ENCODE measurements at places on chromosomes 6 and 20.

GRCh38 chr20:25565578-25566157, 19.7 kb downstream of the NINL start:
- no peak for DNase-seq

- no peak for DNase-seq
These were observed 19.0 kb upstream of the MLN start for GRCh38 chr6:33822575-33823395.

GRCh38 chr20:13788167-13788834, 3.5 kb downstream of the NDUFAF5 start:
- no peak for DNase-seq

- DNase-seq: no peak
These were observed 22.4 kb upstream of the SNX9 start for GRCh38 chr6:157800420-157801237.

DNA sequence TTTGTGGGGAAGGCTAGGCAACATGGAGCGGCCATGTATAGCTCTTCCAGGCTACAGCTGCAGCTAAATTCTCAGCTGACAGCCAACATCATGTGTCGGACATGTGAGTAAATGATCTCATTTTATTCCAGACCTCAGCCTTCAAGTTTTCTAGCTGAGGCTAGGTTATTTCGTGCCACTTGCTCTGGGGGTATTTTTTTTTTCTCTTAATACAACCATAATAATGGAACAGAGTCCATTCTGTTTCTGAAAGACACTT, 573.5 kb downstream of the CD109 start:
- DNase-seq: no peak

GRCh38 chr6:17423026-17423425, 29.6 kb downstream of the CAP2 start:
- no peak for DNase-seq

GRCh38 chr6:68279793-68280557, 355.1 kb upstream of the ADGRB3 start:
- no peak for DNase-seq

DNA sequence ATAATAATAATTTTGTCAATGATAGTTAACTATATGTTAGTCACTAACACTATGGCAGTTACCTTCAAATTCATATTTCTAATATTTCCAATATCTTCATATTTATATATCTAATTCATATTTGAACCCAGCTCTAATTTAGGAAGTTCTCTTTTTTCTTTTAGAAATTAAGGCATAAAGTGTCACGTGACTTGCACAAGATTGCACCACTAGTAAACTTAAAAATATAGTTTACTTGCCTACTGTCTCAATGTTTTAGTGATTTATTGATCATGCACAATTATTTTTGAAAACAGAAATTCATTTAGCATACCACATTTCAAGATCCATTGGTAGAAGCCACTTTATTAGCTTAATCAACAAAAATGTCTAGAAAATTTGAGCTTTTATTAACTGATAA, 508.7 kb upstream of the ZNF337 start:
- no peak for DNase-seq

DNA sequence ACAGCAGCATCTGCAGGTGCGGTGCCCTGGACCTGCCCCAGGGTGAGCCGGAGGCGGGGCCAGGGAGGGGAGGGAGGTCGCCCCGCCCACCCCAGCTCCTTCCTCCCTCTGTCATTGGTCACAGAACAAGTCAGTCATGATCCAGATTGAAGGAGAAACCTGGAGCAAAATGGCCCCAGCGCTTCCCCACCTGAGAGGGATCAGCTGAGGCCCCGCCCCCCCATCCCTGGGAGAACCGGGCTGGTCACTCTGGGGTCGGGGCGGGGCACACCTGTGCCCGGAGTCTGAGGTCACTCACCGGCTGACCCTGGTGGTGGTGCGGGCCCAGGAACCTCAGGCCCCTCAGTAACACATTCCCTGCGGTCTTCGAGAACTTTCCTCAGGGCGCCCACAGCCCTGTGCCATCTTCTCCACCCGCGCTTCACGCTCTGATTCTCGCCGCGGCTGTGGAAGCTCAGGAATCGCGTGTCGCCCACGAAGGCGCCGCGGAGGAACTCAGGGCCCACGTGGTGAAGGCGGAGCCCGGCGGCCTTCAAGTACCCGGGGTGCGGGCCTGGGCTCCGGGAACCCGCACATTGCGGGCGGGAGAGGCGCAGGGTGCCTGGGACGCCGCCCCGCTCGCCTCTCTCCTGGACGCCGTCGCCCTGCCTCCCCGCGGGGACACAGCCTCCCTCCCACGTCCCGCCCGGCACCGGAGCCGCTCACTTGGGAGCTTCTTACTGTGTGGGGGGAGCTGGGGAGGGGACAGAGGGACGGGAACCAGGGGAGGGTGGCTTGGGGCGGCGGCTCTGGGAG, 36.4 kb upstream of the HLA-C start:
- DNase-seq: peak; percentile 62
